ENCODE measurements at places on chromosomes 4 and X. TPM values are rescaled to one million over a fixed set of nuclear protein-coding genes. Genes with fewer than 3 reads are reported as not detected.

The GC gene
- total RNA-seq = not detected

The FAM114A1 gene
- 149 TPM for total RNA-seq

The MEPE gene
- not detected for total RNA-seq

The POF1B gene
- total RNA-seq = 1.1 TPM

The PNCK gene
- not detected for total RNA-seq

The DMP1 gene
- total RNA-seq = not detected

The FGD1 gene
- 6.0 TPM for total RNA-seq

The DCLK2 gene
- 4.6 TPM for total RNA-seq

The IGSF1 gene
- total RNA-seq = not detected

The GPRASP3 gene
- 3.9 TPM for total RNA-seq

The STK32B gene
- total RNA-seq = 26.8 TPM

The NPY5R gene
- not detected for total RNA-seq

The HS6ST2 gene
- total RNA-seq = 2.0 TPM

The VSIG4 gene
- total RNA-seq = not detected

The SSX2B gene
- total RNA-seq = not detected

The SPANXN3 gene
- total RNA-seq = not detected

The TRIM61 gene
- not detected for total RNA-seq

The RHOXF2B gene
- not detected for total RNA-seq

The CT47A1 gene
- total RNA-seq = not detected

The LGI2 gene
- total RNA-seq = not detected

The SPANXN4 gene
- total RNA-seq = not detected

The TEX13C gene
- not detected for total RNA-seq

The DTHD1 gene
- not detected for total RNA-seq

The TGIF2LX gene
- not detected for total RNA-seq

The ADAD1 gene
- total RNA-seq = not detected

The RAI2 gene
- 1.6 TPM for total RNA-seq

The ZNF732 gene
- 1.7 TPM for total RNA-seq

The SOWAHB gene
- total RNA-seq = not detected

The NDP gene
- total RNA-seq = 0.48 TPM

The ARHGAP6 gene
- 1.3 TPM for total RNA-seq

The PGAM4 gene
- total RNA-seq = not detected

The RRAGB gene
- 23.1 TPM for total RNA-seq

The ZFP92 gene
- 0.57 TPM for total RNA-seq

The HSD17B13 gene
- total RNA-seq = not detected

Data from vein endothelial cell (primary cell).